Activated naive CD8-positive, alpha-beta T cell treated with anti-CD3 and anti-CD28 coated beads, Interleukin-2, amount 10 ng/mL, durations not matched to agents 7 days and 5 days (primary cell): ENCODE measurements at places on chromosomes 12 and 14. TPM values are rescaled to one million over a fixed set of nuclear protein-coding genes. Genes with fewer than 3 reads are reported as not detected.

Gene TMEM179
- not detected for total RNA-seq

Gene CRADD
- total RNA-seq, result 11.3 TPM

Gene TBK1
- 29.8 TPM for total RNA-seq

Gene AKAP3
- total RNA-seq, result 4.1 TPM

Gene LRTM2
- not detected for total RNA-seq

Gene OTUB2
- 0.47 TPM for total RNA-seq
